Naive thymus-derived CD4-positive, alpha-beta T cell (primary cell): ENCODE measurements at places on chromosomes 1 and 21. TPM values are rescaled to one million over a fixed set of nuclear protein-coding genes. Genes with fewer than 3 reads are reported as not detected.

FTCD gene
- not detected for polyA plus RNA-seq

LCE3E gene
- not detected for polyA plus RNA-seq

HCRTR1 gene
- not detected for polyA plus RNA-seq

SPRR3 gene
- polyA plus RNA-seq, result not detected

- DNase-seq, result no peak
Observed at GRCh38 chr1:182507685-182508084, 57.7 kb downstream of the RGSL1 start.

GRCh38 chr1:154519591-154519991 is 17.4 kb upstream of the SHE start:
- DNase-seq, result no peak

GRCh38 chr1:44684525-44684924 is 10.0 kb downstream of the ARMH1 start:
- no peak for DNase-seq

GRCh38 chr1:150521196-150521968 is 5.8 kb downstream of the FALEC start:
- DNase-seq, result no peak

NBPF14 gene
- 14.6 TPM for polyA plus RNA-seq

GRCh38 chr1:116711263-116711840 is 42.9 kb upstream of the CD2 start:
- no peak for DNase-seq

DNA sequence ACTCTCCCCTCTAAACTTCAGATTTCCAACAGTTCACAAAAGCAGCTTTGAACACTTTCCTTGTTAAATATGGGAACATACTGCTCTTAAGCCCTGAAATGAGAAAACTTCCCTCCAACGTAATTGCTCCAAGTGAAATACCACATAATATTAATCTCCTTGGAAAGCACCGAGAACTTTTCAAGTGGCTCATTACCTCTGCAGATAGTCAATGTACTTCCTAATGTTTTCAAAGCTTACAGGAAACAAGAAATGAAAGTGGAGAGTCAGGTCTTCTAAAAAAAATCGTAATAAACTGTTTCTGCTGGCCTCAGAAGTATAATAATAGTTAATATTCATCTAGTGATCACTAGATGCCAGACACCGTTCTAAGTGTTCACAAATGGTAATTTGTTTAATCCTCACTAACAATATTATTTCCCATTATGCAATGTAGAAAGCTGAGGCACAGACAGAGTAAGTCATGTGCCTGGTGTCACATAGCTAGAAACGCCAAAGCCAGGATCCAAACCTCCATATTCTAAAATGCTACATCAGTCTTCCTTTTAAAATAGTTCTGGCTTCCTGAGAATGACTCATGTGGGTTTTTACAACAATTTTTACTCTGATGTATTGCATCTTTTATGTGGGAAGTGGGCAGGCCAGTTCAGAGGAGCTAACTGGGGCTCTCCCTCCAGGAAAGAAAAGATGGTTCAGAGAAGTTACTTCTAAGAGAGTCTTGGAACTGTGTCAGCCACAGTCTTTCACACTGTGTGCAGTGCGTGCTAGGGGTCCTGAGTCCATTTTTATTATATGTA is 177.2 kb downstream of the PLPPR4 start:
- DNase-seq, result no peak

DNA sequence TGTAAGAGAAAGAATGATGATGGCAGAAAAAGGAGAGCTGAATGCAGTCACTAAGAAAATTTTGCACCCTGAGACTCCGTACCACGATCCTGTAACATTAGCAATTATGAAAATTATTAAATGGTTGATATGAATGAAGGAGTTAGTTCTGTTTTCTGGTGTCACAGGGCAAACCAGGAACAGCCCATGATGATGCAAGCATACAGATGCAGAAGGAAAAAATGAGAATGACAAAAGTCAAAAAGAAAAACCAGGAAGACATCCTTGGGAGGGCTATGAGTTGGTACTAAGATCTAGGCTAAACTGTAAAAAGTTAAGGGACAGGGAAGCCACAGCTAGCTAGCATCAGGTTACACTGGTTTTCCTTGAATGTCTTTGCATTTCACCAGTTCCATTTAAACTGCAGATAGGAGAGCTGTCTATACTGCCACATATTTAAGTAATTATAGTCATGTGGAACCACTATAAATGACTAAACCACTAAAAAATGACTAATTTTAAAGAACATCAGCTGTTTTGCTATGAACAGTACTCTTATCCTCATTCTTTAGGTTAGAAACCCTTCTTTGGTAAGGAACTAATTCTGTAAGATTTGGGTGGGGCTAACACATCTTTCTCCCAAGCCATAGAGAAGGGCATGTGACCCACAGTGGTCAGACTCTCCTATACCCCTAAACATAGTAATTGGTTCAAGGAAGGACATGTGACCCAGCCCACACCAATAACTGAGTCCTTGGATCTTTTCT is 11.4 kb downstream of the DOCK7 start:
- DNase-seq, result no peak

DNA sequence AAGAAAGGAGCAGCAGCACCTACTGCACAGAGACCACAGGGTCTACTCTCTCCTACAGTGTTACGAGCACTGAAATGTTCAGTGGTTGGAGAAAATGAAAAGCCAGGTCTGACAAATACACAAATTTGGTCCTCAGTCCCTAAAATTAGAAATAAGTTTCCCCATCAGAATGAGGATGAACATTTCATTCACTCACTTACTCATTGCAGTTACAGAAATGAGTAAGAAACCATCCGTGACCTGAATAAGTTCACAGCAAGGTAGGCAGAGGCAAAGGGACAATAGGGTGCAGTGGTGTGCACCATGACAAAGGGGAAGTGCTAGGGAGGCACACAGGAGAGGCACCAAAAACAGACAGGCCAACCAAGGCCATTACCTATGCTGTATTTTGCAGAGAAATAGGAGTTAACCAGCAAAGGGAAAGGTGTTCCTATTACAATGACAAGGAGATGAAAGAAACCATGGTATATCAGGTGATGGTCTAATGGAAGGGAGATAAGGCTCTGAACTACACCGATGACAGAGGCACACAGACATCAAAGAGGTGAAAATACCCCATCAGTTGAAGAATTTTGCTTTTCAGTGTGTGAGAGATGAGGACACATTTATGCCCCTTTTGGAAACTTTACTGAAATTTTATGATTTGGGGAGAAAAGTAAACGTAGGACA is 29.4 kb downstream of the VAV3 start:
- DNase-seq, result no peak

DNA sequence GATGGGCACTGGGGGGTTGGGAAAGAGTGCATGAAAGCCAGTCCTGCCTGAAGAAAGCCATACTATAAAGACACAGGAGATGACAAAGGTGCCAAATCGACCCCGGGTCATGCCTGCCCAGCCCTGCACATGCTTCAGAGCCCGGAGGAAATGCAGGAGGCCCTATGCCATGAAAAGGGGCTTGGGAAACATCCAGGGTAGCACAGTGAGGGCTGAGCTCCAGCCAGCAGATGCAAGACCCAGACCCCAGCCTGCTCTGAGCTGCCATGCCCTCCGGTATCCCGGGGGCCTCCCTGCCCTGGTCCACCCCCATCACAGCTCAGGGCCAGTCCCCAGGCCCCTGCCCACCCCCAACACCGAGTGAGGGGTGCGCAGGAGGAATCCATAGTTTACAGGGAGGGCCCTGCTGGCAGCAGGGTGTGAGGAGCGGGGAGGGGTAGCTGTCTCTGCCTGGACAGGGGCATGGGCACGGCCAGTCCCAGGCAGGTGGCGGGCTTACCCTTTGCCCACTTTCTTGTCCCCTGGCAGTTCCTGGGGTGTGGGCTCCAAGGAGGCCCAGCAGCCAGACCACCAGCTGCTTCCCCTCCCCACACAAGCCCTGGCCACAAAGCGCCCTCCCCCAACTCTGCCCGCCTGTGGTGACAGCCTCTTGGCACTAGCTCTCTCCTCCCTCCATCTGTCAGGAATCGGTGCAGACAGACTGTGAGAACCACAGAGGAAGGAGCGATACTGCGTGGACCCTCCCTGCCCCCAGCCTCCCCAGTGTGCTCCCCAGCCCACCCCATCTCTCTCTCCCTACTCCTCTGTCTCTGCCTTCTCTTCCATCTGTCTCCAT is 16.8 kb downstream of the LRP8 start:
- no peak for DNase-seq

- DNase-seq, result no peak
Observed at GRCh38 chr1:64073705-64074104, 129.7 kb upstream of the UBE2U start.
